ENCODE measurements at places on chromosomes 6 and 20.

- no peak for DNase-seq
Measured at GRCh38 chr6:76166874-76167273, 94.4 kb upstream of the IMPG1 start.

- no peak for DNase-seq
Measured at GRCh38 chr6:37238381-37238780, 19.2 kb upstream of the TBC1D22B start.

- no peak for DNase-seq
Measured at GRCh38 chr6:19795211-19795610, 42.0 kb upstream of the ID4 start.

DNA sequence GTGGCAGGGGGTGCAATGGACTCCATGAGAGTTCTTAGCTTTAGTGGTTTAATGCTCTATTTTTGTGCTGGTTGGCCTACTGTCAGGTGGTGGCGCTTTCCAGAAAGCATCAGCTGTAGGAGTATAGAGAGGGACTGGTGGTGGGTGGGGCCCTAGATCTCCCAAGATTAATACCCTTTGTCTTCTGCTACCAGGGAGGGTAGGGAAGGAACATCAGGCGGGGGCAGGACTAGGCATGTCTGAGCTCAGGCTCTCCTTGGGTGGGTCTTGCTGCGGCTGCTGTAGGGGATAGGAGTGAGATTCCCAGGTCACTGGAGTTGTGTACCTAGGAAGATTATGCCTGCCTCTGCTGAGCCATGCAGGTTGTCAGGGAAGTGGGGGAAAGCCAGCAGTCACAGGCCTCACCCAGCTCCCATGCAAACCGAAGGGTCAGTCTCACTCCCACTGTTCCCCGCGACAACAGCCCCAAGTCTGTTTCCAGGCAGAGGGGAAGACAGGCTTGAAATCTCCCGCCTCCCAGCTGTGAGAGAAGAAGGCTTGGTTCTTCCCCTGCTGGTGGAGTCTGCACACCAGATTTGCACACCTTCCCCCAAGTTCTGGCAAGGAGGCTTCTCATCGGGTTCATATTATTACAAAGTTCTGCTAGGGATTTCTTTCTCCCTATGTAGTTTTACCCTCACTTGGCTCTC lies 46.7 kb upstream of the PKIB start:
- DNase-seq: no peak

- no peak for DNase-seq
Measured at GRCh38 chr20:33202451-33202850, 14.7 kb upstream of the BPIFA3 start.

- no peak for DNase-seq
Measured at GRCh38 chr6:76342611-76343160, 270.2 kb upstream of the IMPG1 start.

DNA sequence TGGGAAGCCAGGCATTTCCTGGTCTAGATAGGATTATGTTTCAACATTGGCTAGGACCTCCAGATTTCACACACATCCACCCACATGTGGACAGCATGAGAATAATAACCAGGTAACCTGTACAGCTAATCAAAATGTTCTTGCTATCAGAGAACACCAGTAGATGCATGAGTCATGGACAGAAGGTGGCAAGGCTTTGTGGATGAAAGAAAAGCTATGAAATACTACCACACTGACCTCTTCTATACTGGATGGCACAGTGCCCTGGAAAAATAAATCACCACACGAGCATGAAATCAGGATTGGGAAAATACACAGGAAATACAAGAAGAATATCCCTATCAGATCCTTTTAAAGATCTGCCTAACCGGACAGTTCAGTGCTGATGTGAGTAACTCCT lies 113.0 kb downstream of the GMDS start:
- no peak for DNase-seq

- peak; percentile 47 for DNase-seq
Measured at GRCh38 chr6:29828471-29828797, 809 bp downstream of the HLA-G start.

DNA sequence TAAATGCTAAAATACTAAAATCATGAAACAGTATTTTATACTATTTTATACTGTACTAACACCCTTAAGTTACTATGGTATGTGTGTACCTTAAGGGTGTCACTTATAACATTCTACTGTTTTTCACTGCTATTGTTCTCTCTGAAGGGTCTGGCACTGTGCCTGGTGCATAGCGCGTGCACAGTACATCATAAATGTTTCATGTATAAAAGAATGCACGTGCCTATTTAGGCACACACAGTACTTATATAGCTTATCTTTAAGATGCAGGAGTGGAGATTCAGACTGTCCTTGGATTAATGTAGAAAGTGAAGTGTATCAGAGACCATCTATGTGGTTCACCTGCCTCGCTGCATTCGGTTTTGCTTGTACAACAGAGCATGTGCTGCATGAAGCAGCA lies 64.0 kb upstream of the SGK1 start:
- DNase-seq: no peak

GRCh38 chr20:32140603-32141002 lies 31.1 kb downstream of the TM9SF4 start:
- DNase-seq: no peak

Measured in vagina (tissue), 2 donors.